ENCODE measurements at places on chromosomes 12 and 14.

DNA sequence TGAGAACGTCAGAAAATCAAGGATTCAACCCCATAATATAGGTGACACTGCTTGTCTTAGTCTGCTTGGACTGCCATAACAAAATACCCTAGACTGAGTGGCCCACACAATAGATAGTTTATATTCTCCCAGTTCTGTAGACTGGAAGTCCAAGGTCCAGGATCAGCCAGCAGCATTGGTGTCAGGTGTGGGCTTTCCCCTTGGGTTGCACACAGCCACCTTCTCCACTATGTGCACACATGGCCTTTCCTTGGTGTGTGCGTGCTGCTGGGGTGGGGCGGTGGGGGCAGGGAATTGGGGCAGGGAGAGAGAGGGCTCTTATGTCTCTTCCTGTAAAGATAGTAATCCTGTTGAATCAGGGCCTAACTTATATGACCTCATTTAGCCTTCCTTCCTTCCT, 106.4 kb downstream of the SLC25A47 start:
- DNase-seq: no peak

DNA sequence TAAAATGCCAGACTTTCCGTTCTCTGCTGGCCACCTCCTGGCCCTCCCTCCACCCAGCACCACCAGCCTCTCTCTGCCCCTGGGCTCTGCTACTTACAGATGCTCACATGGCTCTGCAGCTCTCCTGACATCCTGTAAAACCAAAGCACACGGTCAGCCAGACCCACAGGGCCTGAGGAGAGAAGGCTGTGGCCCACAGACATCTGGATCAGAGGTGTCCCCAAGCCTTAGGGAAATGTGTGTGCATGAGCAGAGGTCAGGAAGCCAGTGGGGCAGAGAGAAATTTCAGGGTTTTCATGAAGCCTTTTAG, 11.5 kb downstream of the KRT77 start:
- DNase-seq: no peak

- DNase-seq: no peak
Measured at GRCh38 chr12:65560286-65560685, 264.0 kb upstream of the HMGA2 start.

GRCh38 chr14:80618751-80619329, 322.7 kb downstream of the CEP128 start:
- no peak for DNase-seq

DNA sequence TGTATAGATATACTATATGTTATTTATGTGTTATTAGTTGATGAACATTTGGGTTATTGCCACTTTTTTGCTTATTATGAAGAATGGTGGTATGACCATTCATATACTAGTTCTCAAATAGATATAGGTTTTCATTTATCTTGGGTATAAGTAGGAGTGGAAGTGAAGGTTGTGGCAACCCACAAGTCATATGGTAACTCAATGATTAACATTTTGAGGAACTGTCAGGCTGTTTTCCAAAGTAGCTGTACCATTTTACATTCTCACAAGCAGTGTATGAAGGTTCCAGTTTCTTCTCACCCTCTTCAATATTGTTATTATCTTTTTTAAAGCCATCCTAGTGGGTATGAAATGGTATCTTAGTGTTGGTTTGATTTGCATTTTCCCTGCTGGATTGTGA, 19.0 kb upstream of the MSRB3 start:
- no peak for DNase-seq

DNA sequence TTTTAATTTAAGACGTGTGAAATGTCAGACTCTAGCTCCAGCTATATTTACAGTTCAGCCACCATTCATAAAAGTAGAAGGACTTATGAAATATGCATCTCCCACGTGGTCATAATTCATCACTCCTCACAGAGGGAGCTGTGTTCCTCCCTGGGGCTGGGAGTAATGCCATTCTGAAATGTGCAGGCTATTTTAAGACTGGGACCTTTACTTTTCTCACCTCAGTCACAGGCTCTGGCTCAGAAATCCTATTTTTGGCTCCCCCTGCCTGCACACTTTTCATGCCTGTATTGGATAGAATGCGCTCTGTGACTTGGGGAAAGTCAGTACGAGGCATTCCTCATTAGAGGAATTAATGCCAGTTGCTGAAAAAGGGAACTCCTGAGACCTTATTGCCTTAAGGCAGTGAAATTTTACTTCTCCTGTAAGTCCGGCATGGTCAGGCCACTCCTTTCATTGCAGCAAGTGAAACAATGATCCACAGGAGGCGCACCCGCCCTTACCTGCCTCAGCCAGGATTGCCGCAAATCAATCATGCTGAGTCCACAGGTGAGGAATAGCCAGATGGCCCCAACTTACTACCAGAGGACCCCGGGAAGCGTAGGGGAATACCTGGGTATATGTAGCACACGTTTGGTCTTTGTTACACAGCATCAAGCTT, 1133.2 kb upstream of the TMEM132C start:
- DNase-seq: no peak

DNA sequence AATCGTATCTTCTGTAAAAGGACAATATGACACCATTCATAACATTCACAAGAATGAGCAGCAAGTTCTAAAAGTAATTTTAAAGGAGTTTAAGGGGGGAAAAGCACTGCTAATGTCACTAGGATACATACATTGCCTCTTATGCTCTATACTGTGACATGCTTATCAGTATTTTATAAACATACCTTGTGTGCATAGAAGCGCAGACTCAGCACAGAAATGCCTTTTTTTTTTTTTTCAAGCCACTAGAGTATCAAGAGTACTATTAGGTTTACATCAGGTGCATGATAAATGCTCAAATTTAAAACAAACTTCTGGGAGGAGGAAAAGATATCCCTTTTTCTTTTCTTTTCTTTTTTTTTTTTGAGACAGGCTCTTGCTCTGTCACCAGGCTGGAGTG, 13.6 kb upstream of the SMARCC2 start:
- no peak for DNase-seq

- no peak for DNase-seq
Measured at GRCh38 chr12:24280056-24280842, 330.8 kb upstream of the SOX5 start.

DNA sequence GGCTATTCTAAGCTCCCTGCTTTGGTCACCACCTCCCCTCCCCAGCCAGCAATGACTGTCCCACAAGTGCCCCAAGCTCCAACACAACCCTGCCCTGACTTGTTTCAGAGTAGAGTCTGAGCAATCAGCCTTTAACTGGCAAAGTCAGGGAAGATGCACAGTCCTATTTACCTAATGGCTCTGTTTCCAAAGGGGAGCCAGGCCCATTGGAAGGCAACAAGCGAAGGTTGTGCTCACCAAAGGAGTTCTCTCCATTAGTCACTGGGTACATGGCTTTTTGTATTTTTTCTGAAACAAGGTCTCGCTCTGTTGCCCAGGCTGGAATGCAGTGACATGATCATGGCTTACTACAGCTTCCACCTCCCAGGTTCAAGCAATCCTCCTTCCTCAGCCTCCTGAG, 267.1 kb upstream of the CRY1 start:
- no peak for DNase-seq

GRCh38 chr12:64608901-64609535, 1.3 kb upstream of the RASSF3 start:
- no peak for DNase-seq

Data from stimulated activated CD8-positive, alpha-beta memory T cell treated with anti-CD3 and anti-CD28 coated beads, Interleukin-15, amount 100 ng/mL, for 48 hours (primary cell).